ENCODE measurements at places on chromosomes 16 and 17.

GRCh38 chr16:87165885-87166284 is 151.3 kb downstream of the C16orf95 start:
- no peak for DNase-seq

GRCh38 chr17:83124871-83125514 is 45.6 kb downstream of the METRNL start:
- DNase-seq = no peak

DNA sequence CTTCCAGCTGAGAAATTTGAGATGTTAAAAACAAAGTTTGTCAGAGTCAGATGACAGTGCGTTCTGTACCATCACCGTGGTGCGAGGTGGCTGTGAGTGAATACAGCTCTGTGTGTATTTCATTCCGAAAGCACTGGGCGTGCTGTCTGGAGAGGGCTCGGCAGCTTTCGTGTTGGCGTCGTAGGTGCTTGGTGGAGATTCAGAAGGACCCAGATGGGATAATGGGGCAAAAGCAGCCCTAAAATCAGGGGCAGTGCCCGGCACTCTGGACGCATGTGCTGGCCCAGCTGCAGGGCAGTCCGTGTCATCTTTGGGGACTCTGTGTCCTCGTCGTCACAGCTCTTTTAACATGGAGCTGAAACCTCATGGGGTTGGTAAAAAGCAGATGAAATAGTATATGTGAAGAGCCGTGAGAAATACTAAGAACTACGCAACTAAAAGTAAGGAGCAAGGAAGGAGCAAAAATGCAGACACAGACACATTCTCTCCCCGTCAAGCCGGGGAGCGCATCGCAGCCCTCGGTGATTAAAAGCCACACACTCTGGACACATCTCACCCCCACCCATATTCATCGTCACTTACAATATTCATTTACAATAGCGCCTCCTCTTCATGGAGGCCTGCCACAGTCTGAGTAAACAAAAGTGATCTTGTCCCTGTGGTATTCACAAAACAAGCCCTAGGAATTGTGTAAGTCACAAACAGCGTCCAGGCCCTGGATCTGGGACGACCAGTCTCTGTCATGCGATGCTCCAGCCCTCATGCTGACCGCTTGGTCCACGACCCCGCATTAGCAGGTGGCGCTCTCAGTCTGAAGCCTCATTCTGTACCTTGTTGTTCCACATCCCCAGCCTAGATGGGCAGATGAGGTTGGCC is 206.7 kb downstream of the RPTOR start:
- DNase-seq = no peak

DNA sequence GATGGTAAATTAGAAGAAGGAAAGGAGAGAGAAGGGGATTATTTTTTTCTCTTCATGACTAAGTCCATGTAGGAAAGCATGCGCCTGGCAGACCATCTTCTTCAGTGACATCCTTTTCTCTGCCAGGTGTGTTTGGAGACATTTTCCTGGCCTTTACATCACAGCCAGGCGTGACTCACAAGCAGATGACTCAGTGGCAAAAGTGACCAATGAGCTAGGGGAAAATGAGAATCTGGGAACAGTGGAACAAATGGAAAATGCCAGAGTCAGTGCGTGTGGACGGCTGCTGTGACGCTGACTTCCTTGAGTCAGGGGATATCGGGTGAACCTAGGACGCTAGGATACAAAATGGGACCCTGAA is 9.4 kb downstream of the KIAA0513 start:
- no peak for DNase-seq

DNA sequence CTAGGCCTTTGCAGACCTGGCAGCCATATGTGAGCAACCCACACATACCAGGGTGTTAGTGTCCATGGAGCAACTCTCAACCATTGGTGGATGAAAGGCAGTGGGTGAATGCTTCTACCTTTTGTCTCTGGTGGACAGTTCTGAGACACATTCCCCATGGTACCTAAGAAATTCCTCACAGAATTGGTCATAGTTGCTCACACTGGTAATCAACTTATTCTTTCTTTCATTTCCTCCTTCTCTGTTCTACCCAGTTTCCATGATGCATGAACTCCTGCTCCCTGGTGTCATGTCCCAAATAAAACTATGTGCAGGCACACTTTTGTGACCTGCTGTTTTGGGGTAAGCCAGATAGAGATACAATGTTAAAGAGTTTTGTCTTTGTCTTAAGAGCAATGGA is 33.2 kb upstream of the MPHOSPH6 start:
- no peak for DNase-seq

DNA sequence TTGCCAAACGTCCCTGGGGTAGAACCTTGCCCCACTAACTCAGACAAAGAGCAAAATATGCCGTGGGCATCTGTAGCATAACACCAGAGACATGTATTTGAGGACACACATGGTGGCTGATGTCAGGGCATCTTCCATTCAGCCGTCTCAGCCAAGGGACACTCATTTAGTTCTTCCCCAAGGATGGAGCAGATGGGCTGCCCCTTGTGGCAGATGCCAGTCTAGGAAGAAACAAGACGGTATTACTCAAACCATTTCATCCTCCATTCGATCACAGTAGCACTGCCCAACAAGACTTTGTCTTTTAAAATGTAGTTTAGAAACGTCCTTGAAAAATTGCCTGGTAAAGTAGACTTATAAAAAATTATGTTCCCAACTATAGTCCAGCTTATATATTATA is 937.6 kb upstream of the EEF2KMT start:
- peak; percentile 24 for DNase-seq

- DNase-seq = no peak
Observed at GRCh38 chr16:30032083-30032819, 1.2 kb upstream of the TLCD3B start.

GRCh38 chr17:46124695-46125592 is 68.3 kb downstream of the KANSL1 start:
- DNase-seq = no peak

DNA sequence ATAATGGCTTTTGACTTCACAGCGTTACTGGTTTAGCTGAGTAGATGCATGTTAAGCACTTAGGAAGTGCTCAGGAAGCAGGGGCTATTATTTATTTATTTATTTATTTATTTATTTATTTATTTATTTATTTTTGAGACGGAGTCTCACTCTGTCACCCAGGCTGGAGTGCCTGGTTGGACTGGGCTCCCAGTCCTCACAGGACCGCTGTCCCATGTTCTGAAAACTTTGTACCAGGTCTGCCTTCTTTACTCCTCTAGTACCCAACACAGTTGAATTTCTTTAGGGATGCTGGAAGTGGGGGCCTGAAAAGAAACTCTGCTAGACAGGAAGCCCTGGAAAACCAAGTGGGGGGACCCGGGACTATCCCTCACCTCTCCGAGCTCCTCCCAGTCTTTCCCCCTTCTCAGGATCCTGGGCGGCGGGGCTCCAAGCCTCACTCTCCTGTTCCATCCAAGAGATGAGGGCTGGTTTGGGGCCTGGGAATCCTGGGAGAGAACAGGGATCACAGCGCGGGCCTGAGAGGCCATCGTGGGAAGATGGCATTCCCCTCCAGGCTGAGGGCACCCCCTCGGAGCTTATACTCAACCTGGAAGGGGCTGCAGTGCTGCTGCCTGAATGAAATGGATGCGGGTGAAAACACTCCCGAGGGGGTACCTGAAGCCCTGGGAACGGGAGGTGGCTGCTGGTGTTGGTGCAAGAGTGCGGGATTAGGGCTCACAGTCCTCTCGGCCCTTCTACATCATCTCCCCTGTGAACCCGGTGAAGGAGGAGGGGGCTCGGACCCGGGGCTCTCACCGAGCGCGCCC is 674 bp downstream of the ZNF688 start:
- peak; percentile 2 for DNase-seq

DNA sequence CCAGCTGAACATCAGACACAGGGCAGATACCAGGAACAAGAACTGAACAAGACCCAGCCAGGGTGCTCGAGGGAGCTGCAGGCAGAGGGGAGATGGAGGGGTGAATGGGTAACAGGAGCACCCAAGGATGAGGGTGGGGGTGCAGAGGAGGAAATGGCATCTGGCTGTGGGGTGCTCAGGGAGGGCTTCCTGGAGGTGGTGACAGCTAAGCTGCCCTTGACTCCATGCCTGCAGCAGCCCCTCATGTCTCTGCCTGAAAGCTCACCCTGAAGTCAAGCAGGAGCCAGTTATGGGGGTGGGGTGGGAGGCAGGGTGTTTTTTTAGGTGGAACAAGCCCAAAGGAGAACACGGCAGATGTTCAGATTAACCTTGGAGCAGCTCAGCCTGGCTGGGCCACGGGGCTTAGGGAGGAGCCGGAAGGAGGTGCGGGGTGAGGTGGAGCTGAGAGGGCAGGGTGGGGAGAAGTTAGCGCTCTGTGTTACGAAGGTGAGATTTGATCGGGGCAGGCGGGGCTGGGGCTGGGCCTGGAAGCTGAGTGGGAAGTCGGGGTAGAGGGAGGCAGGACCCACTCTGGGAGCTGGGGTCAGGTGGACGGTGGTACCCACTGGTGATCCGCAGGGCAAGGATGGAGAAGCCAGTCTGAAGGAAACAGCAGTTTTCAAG is 143.0 kb downstream of the ENGASE start:
- DNase-seq = no peak

DNA sequence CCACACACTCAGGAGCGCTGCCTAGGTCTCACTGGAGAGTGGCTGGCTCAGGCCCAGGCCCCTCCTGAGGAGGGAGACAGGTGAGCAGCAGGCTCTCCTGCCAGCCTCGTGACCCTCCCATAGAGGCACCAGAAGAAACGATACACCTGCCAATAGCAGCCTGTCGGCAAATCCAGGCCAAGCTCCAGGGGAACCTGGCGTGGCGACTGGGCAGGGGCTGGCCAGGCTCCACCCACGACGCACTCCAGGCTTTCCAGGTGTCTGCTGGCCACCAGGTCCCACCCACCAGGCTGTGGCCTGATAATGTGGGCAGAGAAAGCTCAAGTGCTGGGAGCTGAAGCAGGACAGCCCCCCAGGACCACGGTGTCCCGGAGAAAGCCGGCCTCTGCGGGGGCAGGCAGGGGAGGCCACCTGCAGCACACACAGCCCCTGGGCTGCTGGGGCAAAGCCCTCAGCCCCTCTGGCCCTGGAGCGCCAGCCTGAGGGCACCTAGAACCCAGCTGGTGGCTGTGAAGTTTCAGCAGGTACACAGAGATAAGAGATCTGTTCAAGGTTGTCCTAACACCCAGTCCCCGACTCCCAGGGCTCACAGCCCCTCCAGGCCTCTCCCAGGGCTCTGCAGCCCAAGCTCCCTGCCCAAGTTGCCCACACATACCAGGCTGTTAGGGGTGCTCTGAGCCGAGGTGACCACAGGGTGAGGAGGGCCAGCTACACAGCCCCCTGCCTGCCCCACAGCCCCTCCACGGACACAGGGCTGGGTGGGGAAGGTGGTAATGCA is 2.4 kb downstream of the PGAP6 start:
- DNase-seq = peak; percentile 77

- no peak for DNase-seq
Observed at GRCh38 chr17:32907583-32907982, 20.4 kb upstream of the TMEM98 start.

GRCh38 chr16:15949210-15950160 is at the start of gene ABCC1:
TSS of gene ABCC1 (plus strand) at chr16:15949616. CDS start at chr16:15949752, 136 bp downstream.
- DNase-seq = no peak

GRCh38 chr17:38637951-38638350 is 32.2 kb upstream of the SRCIN1 start:
- DNase-seq = no peak

GRCh38 chr17:77245162-77245926 is 104.6 kb downstream of the SEC14L1 start:
- no peak for DNase-seq

All from cerebellar nuclear complex (tissue), 1 donor.